ENCODE measurements at places on chromosomes 3 and 15.

- no peak for DNase-seq
Measured at GRCh38 chr3:38643592-38643991, 5.9 kb downstream of the SCN5A start.

DNA sequence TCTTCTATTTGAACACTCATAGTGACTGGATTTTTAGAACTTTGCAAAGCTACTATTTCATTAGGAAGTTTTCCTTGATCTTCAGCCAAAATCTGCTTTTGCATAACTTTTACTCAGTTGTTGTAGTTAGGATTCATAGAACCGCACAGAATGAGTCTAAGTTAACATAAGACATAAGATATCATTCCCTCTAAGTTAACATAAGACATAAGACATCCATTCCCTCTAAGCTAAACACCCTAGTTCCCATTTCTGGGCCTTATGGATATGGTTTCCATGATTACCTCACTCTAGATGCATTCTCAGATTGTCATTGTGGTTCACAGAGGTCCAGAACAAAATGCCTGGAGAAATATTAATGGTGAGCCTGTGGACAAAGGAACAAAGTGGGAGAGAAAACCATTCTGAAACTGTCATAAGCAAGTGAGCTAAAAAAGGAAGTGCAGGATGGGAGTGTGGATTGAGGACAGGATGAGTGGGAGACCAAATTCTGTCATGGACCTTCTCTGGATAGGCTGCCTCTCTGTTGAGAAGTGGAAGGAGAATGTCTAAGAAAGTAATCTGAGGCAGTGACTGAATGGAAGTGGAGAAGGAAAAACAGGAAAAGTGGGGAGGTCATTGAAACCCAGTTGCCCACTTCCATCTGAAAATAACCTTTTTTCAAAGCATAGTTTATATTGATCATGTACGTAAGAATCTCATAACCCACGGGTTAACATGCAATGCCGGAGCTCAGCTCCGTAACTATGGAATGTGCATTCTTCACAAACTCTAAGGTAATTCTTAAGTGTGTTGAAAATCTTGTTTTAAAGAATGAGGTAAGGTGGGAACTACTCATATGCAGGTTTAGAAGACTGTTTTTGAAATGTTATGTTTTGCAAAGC lies 37.4 kb upstream of the SECISBP2L start:
- no peak for DNase-seq

DNA sequence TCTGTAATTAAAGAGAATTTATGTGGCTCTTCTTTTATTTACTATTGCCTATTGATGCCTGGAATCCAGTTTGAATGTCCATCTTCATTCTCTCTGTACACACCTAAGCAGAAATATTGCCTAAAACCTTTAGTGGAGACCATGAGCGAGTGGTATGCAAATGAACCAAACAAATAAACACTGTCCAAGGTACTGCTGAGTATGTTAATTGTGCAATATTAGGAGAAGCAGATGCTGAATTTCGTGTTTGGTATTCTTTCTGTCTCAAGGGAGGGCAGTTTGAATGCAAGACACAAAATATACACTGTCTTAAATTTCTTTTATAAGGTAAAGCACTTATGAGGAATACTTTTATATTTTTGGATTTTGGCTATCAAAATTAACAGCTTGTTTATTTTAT lies 440.9 kb downstream of the RBMS3 start:
- DNase-seq, result peak; percentile 2

DNA sequence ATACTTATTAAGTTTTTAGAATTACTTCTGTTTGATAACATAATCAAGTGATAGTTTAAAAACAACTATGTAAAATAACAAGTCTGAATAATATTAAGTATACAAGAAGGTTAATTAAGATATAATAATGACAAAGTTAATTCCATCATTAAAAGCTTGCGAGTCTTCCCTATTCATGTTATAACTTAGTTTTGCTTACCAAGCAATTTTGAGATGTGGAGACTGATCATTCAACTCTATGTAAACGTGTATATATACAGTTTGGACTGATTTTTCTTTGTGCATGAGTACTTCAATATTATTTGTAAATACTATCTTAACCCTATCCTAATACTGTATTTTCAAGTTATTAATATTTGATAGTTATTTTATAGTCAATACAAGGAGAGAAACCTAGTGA lies 870.9 kb downstream of the GBE1 start:
- no peak for DNase-seq

DNA sequence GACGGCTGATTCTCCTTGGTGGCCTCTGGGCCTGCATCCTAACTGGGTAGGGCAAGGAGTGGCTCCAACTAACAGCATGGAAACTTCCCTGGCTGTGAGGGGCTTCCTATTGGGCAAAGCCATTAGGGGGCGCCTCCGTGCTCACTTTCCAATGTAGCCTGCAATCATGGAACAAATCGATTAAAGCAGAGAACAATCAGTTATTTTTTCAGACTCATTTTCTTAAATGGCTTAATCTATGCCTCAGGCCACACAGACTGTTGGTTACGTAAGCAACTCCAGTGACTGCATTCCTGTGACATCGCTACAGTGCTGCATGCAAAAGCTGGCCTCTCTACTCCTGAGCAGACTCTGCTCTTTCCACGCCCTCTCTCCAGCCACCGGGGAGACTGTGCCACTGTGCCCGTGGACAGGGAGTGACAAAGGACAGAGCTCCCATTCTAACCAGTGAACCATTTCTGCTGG lies 278.9 kb downstream of the KLF13 start:
- no peak for DNase-seq

DNA sequence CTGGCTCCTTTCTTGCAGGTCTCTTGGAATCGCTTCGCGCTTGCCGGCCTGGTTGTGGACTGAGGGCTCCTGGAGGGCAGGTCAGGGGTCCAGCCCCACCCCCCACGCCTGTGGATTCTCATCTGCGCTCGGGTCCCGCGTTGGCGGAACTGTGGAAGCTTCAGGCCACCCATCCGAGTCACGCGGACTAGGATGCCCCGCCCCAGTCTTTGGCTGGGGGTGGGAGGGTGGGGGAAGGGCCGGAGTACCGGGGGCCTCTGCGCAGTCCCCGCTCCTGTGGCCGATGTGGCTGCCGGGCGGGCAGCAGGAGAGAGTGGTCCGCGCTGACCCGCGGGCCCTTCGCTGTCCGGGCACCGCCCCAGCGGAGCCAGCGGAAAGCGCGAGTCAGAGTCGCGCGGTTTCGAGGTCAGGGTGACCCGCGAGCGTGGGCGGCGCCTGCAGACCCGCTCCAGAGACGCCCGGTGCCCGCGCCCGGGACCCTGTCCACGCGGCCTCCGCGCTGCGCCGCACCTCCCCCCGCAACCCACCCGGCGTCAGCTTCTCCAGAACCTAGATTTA lies 114.2 kb downstream of the KLF13 start:
- DNase-seq, result no peak

DNA sequence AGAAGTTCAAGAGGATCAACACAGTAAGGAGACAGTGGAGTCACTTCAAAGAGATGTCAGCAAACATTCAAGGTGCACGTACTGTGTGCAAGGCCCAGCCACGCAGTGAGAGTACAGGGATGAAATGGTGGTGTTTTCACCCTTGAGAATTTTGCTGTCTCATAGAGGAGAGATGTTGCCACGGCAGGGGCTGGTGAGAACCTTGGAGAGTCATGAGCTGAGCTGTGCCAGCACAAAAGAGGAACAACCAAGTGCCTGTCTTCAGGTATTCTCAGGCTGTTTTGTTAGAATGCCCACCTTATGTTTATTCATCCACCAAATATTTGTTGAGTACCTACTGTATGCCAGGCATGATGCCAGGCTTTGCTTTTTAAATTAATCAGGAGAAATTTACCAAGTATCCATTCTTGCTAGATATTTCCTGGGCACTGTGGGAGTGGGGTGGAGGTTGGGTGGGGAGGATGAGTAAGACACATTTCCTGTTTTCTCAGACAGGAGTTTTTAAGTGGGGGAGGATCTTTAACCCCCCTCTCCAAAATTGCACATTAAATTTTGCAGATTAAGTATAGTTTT lies 72.6 kb downstream of the SLC6A11 start:
- no peak for DNase-seq

- no peak for DNase-seq
Measured at GRCh38 chr3:94146455-94146854, 83.6 kb downstream of the NSUN3 start.

DNA sequence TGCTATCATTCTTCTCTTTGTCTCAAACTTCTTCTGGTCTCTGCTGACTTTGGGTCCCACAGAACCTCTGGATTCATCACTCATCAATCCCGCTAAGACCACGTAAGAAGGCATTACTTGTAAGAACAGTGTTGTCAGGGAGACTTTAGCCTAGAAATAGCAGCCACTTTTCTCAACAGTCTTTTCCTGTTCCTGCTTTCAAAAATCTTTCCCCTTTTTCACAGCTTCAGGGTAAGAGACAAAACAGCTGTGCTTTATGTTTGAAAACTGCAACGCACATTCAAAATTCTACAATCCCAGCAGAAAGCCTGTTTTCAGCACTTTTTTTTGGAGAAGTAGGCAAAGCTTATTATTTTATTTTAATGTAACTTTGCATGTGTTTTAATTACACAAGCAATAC lies 42.0 kb upstream of the FAM98B start:
- DNase-seq, result no peak

DNA sequence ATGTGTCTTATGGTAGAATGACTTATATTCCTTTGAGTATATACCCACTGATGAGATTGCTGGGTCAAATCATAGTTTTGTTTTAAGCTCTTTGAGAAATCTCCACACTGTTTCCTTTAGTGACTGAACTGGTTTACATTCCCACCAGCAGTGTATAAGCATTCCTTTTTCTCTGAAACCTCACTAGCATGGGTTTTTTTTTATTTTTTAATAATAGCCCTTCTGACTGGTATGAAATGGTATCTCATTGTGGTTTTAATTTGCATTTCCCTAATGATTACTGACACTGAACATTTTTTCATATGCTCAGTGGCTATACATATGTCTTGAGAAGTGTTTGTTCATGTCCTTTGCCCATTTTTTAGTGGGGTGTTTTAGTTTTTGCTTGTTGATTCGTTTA lies 494.3 kb downstream of the SQOR start:
- DNase-seq, result no peak

DNA sequence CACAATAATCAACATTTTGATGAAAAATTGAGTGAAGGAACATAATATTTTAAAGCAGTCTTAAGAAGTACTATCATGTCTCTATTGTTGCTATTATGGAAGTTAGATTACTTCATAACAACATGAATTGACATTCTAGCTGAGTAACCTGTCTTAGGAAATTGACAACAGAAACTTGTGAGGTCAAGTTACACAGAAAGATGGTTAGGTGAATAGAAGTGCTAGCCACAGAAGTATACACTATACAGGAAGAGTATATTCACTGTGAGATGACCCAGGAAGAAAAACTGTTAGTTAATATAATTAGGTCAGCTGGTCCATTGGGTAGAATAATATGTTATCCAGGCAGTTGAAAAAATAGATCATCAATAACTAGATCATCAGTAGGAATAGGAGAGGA lies 31.2 kb downstream of the MLF1 start:
- no peak for DNase-seq

DNA sequence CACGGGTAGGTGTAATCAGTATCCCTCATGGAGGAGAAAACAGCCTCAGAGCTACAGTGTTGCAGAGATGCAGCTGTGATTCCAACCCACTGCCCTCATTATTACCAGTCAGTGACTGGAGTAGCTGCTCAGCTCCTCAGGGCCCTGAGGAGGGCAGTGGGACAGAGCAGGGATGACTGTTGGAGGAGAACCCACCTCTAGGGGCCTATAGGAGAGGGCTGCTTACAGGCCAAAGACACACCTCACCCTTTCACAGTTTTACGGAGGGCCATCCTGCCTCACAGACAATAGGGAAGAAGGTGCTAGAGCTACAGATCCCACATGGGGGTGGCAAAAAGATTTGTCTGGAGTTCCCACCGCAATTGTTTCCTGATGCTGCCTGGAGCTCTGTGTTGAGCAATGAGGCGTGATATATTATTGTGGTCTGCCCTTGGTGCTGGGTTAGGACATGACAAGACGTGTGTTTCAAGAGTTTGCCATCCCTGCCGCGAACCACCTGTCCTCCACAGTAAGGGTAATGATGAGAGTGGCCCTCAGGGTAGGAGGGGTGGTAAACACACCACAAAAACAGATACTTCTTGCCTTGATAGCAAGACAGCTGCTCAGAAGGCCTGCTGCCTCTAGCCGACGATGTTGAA lies 140.5 kb upstream of the TPM1 start:
- DNase-seq, result peak; percentile 63

DNA sequence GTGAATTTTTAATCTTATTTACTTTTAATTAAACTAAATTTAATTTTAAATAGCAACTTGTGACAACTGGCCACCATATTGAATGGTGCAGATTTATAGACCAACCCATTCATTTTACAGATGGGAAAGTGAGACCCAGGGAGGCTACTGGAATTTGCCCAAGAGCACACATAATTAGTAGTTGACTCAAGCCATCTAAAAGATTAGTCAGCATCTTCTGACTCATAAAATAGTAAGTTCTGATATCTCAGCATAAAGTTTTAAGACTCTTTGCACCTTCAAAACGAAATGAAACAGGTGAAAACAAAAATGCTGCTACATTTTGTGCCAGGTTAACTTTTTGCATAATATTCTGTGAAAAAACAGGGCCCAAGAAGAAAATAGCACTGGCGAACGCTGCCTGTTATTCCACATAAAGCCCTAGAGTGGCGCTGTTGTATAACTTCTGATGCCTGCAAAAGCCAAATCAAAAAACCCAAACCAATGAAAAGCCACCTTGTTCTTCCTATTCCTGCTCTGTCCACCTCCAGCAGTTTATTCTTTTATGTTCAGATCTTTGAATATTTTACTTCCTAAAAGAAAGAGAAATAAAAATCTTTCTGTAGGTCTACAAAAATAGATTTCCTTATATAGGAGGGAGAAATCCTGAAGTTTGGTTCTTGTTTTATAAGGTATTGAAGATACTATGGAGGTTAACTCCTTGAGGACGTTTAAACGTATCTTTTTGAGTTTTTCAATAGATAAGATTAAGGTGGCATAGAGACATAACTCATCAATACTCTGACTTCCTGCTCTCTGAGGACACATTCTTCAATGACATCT lies 62.8 kb downstream of the OTOL1 start:
- peak; percentile 60 for DNase-seq

DNA sequence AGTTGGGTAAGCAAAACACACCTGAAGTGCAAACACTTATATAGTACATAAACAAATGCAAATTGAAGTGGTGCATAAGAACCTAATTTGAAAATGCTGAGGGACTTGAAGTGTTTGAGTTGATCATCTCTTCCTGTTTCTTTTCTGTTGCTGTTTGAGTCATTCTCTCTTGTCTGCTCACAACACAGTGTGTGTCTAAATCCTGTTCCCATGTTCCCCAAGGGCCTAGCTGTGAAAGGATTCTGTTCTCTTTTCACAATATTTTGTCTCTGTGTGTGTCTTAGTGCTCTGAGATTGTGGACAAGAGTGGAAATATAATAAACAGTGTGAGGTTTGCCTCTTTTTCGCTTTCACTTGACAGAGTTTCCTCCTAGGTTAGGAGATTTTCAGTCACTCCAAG lies 6.1 kb downstream of the CD96 start:
- no peak for DNase-seq

DNA sequence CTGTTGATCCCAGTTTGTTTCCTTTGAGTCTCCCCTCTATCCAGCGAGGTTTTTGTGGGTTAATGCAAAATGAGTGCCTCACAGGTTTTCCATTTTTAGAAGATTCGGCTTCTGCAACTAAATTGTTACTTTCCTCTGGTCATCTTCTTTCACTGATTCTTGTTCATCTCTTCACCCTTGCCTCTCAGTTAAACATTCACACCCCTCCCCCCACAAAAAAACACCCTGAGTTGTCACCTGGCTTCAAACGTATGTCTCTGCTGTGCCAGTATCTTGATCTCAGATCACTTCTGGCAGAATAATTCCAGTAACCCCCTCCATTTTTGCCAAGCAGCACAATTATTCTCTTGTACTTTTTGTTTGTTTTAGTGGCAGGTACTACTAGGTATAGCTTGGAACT lies 12.3 kb upstream of the CLDN16 start:
- no peak for DNase-seq

- DNase-seq, result no peak
Measured at GRCh38 chr15:88617790-88618189, 3.4 kb upstream of the AEN start.
